Uterine smooth muscle cell (primary cell): ENCODE measurements at places on chromosomes 6 and 20. TPM values are rescaled to one million over a fixed set of nuclear protein-coding genes. Genes with fewer than 3 reads are reported as not detected.

BTN3A1 gene
- 29.3 and 37.1 TPM in 2 replicates for total RNA-seq

ME1 gene
- total RNA-seq = 25.8 and 32.7 TPM in 2 replicates

MYCT1 gene
- under 0.01 and 0.11 TPM in 2 replicates for total RNA-seq

PLCB4 gene
- total RNA-seq = 1.9 and 2.1 TPM in 2 replicates

ESR1 gene
- 8.2 and 15.1 TPM in 2 replicates for total RNA-seq

VTA1 gene
- total RNA-seq = 31.9 and 53.3 TPM in 2 replicates
